Activated T-cell treated with anti-CD3 and anti-CD28 coated beads, Interleukin-2, amount 50 U/mL, for 48 hours (primary cell): ENCODE measurements at places on chromosomes 16 and 17.

GRCh38 chr17:51052235-51052634, 68.4 kb downstream of the SPAG9 start:
- DNase-seq, result no peak

GRCh38 chr16:77637940-77638339, 84.4 kb upstream of the NUDT7 start:
- DNase-seq, result no peak

GRCh38 chr16:72126429-72126765, 32.8 kb downstream of the DHX38 start:
- no peak for DNase-seq

GRCh38 chr17:2018716-2019510, 6.2 kb downstream of the RTN4RL1 start:
- no peak for DNase-seq

DNA sequence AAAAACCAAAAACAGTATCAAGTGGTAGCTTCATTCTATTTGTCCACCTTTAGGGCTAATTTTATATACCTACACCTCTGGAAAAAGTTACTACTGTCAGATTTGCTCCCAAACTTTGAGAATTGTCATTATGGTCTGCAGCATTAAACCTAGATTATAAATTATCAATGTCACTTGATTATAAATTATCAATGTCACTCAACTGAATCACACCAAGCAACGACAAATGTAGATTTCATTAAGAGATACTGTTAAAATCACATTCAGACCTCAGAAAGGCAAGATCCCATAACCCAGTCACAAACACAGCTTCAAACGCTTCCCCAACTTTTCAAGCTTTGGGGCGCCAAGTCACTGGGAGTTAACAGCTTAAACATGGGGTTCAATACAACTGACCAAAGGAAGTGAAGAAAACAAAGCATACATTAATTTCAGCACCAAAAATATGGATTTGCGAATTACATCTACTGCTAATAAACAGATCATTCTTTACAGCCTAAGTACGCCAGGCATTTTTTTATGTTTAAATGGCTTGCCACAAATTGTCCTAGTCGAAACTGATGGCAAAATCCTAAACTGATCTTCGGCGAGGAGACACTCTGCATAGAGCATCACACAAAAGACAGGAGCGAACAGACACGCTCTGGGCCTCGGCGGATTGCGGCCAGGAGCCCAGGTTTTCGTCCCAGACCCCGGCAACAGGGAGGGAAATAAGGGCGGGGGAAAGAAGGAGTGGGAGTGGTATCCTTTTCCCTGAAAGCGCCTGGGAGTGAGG, 981 bp downstream of the GLG1 start:
- DNase-seq, result peak; percentile 38

GRCh38 chr17:33871720-33872540, 383.2 kb upstream of the CCL2 start:
- DNase-seq, result peak; percentile 15
